ENCODE measurements at places on chromosomes 11 and 22. TPM values are rescaled to one million over a fixed set of nuclear protein-coding genes. Genes with fewer than 3 reads are reported as not detected.

MS4A7 gene
- 0.29 TPM for total RNA-seq

HSCB gene
- total RNA-seq: 29.1 TPM

OR10A2 gene
- not detected for total RNA-seq

OR8G1 gene
- not detected for total RNA-seq

GGTLC2 gene
- total RNA-seq: not detected

CD3G gene
- not detected for total RNA-seq

PHETA2 gene
- 17.0 TPM for total RNA-seq

RAB38 gene
- 2.8 TPM for total RNA-seq

TMEM126A gene
- total RNA-seq: 34.4 TPM

LRRC74B gene
- total RNA-seq: not detected

MPZL3 gene
- 0.86 TPM for total RNA-seq

GUCY1A2 gene
- 1.6 TPM for total RNA-seq

C1QTNF4 gene
- 0.22 TPM for total RNA-seq

KCNQ1 gene
- total RNA-seq: not detected

JAM3 gene
- total RNA-seq: 90.6 TPM

DLG2 gene
- total RNA-seq: 0.44 TPM

KRTAP5-7 gene
- not detected for total RNA-seq

KCNJ5 gene
- total RNA-seq: 0.29 TPM

CFAP68 gene
- 9.3 TPM for total RNA-seq

FOLR1 gene
- not detected for total RNA-seq

BEST1 gene
- 1.4 TPM for total RNA-seq

MRGPRF gene
- total RNA-seq: 16.2 TPM

KRTAP5-4 gene
- total RNA-seq: not detected

PRR33 gene
- not detected for total RNA-seq

KCNJ1 gene
- total RNA-seq: not detected

LRRN4CL gene
- total RNA-seq: 4.7 TPM

LARGE2 gene
- total RNA-seq: not detected

ELF5 gene
- not detected for total RNA-seq

NCAPH2 gene
- total RNA-seq: 24.9 TPM

B4GALNT4 gene
- total RNA-seq: 1.1 TPM

TSPAN18 gene
- total RNA-seq: 0.66 TPM

CCT8L2 gene
- total RNA-seq: not detected

CCDC87 gene
- 0.29 TPM for total RNA-seq

SIAE gene
- 6.9 TPM for total RNA-seq

TFIP11 gene
- 47.0 TPM for total RNA-seq

NRXN2 gene
- 8.4 TPM for total RNA-seq

MFNG gene
- not detected for total RNA-seq

SHANK2 gene
- total RNA-seq: 1.6 TPM

BAIAP2L2 gene
- total RNA-seq: 3.4 TPM

TRIM51 gene
- total RNA-seq: not detected

PLEKHB1 gene
- total RNA-seq: not detected

ARAP1 gene
- total RNA-seq: 86.7 TPM

RFPL3 gene
- total RNA-seq: not detected

TRIM48 gene
- total RNA-seq: not detected

OR5P2 gene
- total RNA-seq: not detected

RGL4 gene
- not detected for total RNA-seq

All from placental pericyte (primary cell).